Left kidney (tissue), 8 donors: ENCODE measurements at places on chromosomes 1 and 21.

DNA sequence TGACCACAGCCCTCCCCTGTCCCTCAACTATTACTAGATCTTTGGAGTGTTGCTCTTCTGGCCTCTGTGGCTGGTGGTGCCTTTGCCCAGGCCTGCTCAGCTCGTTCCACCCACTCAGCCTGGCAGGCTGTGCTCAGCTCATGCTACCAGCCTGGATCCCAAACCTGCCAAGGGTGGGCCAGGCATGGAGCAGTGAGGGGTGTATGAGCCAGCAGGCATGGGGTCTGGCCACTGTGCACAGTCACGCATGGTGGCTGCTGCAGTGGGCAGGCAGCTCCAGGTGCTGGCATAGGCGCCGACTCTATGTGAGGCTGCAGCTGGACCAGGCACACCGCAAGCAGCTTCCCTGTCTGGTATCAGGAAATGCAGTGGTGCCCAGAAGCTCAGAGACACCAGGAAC lies 449.9 kb downstream of the MATN1 start:
- no peak for DNase-seq

DNA sequence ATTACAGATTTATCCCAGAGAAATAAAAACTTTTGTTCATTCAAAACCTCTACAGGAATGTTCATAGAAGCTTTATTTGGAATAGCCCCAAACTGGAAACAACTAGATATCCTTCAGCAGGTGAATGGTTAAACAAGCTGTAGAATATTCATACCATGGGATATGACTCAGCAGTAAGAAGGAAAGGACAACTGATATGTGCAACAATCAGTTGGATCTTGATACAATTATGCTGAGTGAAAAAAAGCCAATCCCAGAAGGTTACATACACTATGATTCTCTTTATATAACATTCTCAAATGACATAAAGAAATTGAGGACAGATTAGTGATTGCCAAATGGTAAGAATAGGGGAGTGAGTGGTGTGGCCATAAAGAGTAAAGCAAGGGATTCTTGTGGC lies 376.7 kb downstream of the S1PR1 start:
- DNase-seq = no peak

DNA sequence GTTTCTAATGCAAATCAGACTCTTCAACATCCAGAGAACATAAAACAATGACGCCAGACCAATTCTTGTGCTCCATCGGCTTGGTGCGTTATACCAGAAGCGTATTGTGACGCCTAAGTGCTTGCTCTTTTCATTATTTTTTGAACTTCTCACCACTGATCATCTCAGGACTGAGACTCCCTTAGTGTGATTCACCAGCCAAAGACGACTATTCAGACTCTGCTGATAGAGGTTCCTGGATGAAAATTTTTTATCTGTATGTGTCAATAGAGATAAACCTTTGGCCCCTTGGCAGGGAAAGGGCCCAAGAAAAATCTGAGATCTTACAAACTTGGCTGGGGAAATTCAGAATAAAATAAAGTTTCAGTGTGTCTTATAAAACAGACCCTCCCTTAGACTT lies 856 bp upstream of the GREM2 start:
- DNase-seq = no peak

- DNase-seq = no peak
These were observed 23.7 kb upstream of the C1orf198 start for GRCh38 chr1:230892018-230892491.

DNA sequence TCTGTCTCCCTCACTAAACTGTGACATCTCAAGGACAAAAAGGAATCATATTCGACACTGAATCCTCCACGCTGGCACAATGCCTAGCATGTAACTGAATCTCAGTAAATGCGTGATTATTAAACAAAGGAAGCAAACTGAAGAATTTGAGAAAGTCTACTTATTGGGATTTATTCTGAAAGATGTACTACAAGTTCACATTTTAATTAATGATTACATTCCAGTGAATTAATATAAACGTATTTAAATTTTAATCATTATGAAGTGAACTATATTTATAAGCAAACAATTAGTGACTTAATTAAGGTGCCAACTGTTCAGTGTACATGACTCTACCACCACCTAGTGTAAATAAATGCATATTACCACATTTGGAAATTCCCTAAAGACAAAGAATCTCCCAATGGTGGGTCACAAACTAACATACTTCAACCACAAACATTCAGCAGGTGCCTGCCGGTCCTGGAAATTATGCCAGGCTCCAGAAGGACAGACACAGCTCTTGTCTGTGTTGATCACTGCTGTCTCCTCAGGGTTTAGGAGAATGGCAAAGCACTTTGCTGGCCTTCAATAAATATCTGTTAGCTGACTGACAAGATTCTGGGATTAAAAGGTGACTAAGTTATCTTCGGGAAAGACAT lies 56.3 kb downstream of the SMYD3 start:
- peak; percentile 55 for DNase-seq

DNA sequence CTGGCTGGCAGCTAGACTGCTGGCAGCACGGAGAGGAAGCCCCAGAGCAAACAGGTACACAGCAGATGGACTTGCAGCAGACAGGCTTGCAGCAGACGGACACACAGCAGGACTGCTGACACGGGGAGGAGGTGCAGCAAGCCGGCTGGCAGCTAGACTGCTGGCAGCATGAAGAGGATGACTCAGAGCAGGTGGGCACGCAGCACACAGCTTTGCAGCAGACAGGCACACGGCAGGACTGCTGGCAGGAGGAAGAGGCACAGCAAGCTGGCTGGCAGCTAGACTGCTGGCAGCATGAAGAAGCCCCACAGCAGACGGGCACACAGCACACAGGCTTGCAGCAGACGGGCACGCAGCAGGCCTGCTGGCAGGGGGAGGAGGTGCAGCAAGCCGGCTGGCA lies 498 bp downstream of the KRTAP10-2 start:
- DNase-seq = no peak

DNA sequence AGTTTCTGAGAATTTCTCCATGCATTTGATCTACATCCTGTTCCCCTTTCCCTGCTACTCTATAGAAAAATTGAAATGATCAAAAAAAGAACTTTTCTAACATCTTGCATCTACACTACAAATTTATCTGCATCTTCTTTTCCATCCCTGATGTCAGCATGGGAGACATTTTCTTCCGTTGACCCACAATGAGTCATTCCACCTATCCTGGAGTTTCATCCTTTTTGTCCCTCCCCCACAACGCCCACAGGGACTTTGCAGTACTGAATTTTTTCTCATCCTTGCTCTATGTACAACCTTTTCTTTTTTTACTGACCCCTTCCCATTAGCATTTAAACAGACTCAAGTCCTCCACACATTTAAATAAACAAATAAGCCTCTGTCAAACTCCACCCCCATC lies 112.2 kb upstream of the MROH9 start:
- no peak for DNase-seq

DNA sequence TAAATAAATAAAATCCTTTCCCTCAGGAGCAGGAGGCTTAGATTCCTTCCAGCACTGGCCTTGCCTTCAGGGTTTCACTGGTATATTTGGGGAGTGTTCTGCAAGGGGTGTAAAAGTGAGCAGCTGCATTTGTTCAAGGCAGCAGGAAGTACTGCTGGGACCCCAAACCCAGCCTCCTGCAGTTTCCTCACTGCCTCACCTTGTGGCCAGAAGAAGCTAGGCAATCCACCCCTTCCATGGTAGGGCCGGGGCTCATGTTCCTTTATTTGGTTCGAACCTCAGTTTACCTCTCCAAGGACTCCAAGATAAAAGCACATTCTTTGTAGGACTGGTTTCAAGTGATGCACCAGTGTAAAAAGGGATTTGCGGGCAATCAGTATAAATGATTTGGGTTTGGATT lies 21.0 kb upstream of the CFAP126 start:
- no peak for DNase-seq

DNA sequence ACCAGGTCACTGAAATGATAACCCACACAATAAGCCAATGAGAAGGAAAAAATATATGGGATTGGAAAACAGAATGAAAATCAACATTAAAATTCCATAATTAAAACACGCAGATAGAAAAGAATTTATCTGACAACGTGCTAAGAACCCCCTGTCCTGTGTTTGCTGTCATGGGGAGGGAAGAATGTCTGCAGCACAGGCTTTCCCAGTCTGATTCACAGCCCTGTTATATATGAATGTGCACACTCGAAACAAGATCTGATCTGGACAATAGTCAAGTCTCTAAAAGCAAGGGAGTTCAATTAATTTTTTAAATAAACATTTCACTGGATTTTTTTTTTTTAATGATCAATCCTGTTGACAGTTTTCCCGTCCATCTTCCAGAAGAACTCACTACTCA lies 220.0 kb downstream of the RERE start:
- no peak for DNase-seq

DNA sequence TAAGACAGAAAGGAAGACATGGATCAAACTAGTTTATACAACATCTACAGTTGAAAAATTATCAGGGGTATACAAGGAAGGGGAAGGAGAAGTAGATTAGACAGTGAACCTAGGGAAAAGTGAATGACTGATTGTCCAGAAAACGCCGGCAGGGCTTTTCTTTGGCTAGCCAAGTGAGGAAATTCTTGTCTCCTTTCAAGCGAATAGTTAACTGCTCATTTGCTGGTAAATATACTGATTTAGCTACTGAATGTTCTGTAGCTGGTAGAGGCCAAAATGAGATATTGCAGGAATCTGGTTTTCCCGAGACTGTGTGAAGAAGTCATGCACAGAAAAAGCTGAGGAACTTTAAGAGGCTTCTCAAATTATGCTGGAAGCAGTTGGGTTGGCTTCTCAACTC lies 128.5 kb upstream of the ZNHIT6 start:
- no peak for DNase-seq

- DNase-seq = no peak
These were observed 150.9 kb downstream of the HIVEP3 start for GRCh38 chr1:41767534-41768525.

DNA sequence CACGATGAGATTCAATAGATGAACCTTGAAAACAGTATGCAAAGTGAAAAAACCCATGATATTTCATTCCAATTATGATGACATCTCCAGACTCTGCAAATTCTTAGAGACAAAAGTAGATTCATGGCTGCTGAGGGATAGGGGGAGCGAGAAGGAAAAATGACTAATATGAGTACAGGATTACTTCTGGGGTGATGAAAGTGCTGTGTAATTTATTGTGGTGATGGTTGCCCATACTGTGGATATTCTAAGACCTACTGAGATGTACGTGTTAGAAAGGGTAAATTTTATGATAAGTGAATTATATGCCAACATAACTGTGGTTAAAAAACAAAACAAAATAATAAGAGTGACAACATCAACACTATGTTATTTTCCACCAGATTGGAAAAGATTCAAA lies 18.9 kb upstream of the RGS7 start:
- DNase-seq = no peak

DNA sequence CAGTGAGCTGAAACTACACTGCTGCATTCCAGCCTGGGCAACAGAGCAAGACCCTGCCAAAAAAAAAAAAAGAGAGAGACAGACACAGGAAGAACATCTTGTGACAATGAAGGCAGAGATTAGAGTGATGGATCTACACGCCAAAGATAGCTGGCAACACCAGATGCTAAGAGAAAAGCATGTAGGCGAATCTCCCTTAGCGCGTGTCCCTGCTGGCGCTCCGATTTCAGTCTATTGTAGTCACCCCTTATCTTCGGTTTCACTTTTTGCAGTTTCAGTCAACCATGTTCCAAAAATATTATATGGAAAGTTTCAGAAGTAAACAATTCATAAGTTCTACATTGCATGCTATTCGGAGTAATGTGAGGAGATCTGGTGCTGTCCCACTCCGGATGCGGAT lies 11.6 kb upstream of the BRDT start:
- DNase-seq = no peak

- DNase-seq = no peak
These were observed 9.8 kb downstream of the ABCA4 start for GRCh38 chr1:94110946-94111740.

- DNase-seq = no peak
These were observed 13.3 kb upstream of the SPOCD1 start for GRCh38 chr1:31828926-31829690.

GRCh38 chr1:147787765-147788164 lies 27.4 kb upstream of the GJA5 start:
- DNase-seq = no peak

- DNase-seq = no peak
These were observed 54.2 kb downstream of the CD58 start for GRCh38 chr1:116516631-116517030.

GRCh38 chr1:2559509-2560298 lies 3.5 kb downstream of the TNFRSF14 start:
- no peak for DNase-seq

- DNase-seq = no peak
These were observed 141.3 kb downstream of the ASTN1 start for GRCh38 chr1:177023249-177023648.

- no peak for DNase-seq
These were observed 136.6 kb upstream of the HMGB4 start for GRCh38 chr1:33727310-33727709.

GRCh38 chr1:85404408-85404807 lies 60.6 kb downstream of the DDAH1 start:
- DNase-seq = no peak

DNA sequence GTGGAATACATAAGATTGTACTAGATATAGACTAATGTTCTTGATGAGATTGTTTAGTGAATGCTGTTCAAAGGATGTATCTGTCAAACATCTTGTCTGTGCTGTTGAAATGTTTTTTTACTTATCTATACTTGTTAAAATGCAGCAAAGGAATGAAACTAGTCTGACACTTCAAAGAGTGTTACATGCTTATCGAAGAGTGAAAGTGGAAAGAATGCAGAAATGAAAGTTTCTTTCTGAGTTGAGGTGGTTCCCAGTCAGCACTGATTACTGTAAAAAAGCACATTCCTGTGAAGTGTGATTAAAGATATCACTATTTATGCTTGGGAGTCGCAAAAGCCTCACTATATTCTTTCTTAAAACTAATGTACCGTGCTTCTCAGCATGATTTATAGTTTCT lies 1225.2 kb downstream of the NCAM2 start:
- DNase-seq = no peak

GRCh38 chr1:8356256-8357209 lies 38.6 kb downstream of the SLC45A1 start:
- DNase-seq = no peak

DNA sequence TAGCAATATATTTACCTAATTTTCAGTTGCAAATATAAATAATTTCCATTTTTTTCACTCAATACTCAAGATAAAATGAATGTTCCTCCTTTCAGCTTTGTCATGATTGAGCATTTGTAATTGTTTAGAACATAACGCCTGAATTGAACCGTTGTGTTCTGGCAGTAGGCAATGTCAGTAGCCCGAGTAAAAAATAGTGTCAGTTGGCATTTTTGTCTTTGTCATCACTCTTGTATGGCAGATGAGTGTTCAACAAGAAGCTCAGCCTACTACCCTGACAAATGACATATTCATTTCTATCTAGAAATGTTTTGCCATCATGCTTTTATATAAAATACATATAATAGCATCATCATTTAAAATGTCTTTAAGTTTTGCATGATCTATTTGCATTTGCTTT lies 691.4 kb upstream of the NCAM2 start:
- DNase-seq = no peak

- DNase-seq = peak; percentile 63
These were observed 32.4 kb upstream of the BSDC1 start for GRCh38 chr1:32426489-32427255.

- DNase-seq = no peak
These were observed 993 bp upstream of the DSCAM start for GRCh38 chr21:40847951-40848350.

- DNase-seq = no peak
These were observed 83.7 kb upstream of the SELENON start for GRCh38 chr1:25716320-25716719.

- DNase-seq = no peak
These were observed 11.4 kb upstream of the MMEL1 start for GRCh38 chr1:2644171-2644570.
